ENCODE measurements at places on chromosomes 7 and 10. TPM values are rescaled to one million over a fixed set of nuclear protein-coding genes. Genes with fewer than 3 reads are reported as not detected.

- H3K36me3 ChIP-seq = peaks cover 1% of the 10 kb centered on the region
- no peaks in the 10 kb centered on the region for H3K4me1 ChIP-seq
- no peak for DNase-seq
- H3K27ac ChIP-seq = no peak overlapping the region
- no peaks in the 10 kb centered on the region for H3K27me3 ChIP-seq
Observed at GRCh38 chr10:31112961-31113360, 81.3 kb upstream of the ZNF438 start.

DNA sequence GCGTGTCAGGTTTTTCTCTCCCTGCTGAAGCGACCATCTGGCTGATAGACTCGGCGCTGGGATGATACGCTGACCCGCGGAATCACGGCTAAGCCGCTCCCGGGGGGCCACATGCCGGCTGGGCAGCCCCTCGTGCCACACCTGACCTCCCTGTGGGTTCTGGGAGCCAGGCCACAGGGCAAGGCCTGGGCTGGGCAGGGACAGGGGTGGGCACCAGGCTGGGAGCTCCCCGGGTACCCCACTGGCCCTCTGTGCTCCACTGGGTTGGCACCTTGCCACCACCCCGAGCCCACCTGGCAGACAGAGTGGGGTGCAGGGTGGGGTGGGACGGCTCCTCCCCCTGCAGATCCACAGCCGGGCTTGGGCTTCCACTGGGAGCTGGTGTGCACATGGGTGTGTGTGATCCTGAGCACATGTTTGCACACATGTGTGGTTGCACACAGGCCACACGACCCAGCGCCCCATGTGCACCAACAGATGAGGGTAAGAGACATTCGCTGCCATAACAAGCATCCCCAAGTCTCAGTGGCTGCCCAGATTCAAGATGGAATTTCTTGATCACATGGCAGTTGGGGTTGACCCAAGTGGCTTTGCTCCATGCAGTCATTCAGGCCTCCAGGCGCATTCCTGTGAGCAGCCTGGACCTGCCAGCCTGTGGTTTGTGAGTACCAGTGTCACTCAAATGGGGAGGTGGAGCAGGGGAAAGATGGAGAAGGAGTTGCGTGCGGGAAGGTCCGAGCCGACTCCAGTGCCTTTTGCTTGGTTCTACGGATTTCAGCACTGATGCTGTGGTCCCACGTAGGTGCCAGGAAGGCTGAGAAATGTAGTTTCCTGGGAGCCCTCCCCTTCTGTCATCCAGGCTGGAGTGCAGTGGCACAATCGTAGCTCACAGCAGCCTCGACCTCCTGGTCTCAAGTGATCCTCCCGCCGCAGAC, 79.7 kb downstream of the UNCX start:
- H3K4me3 ChIP-seq = no peak overlapping the region
- DNase-seq = no peak
- H3K4me1 ChIP-seq = no peaks in the 10 kb centered on the region
- H3K27ac ChIP-seq = no peak overlapping the region
- H3K36me3 ChIP-seq = no peaks in the 10 kb centered on the region
- no peaks in the 10 kb centered on the region for H3K27me3 ChIP-seq

GRCh38 chr10:61882621-61883370, 18.7 kb upstream of the ARID5B start:
- H3K4me1 ChIP-seq = peaks cover 30% of the 10 kb centered on the region
- H3K36me3 ChIP-seq = no peaks in the 10 kb centered on the region
- peak overlapping the region; percentile 77 for H3K27ac ChIP-seq

- H3K4me1 ChIP-seq = peaks cover 45% of the 10 kb centered on the region
- H3K36me3 ChIP-seq = peaks cover 9% of the 10 kb centered on the region
- H3K4me3 ChIP-seq = no peak overlapping the region
- H3K27ac ChIP-seq = no peak overlapping the region
- H3K27me3 ChIP-seq = no peaks in the 10 kb centered on the region
Observed at GRCh38 chr7:105319578-105319977, 69.1 kb downstream of the SRPK2 start.

- no peaks in the 10 kb centered on the region for H3K27me3 ChIP-seq
- H3K4me3 ChIP-seq = no peak overlapping the region
- no peak for DNase-seq
- H3K27ac ChIP-seq = no peak overlapping the region
Observed at GRCh38 chr7:3432911-3433310, 131.9 kb downstream of the SDK1 start.

GRCh38 chr10:125565046-125565445, 117.9 kb downstream of the TEX36 start:
- H3K27me3 ChIP-seq = peaks cover 6% of the 10 kb centered on the region
- no peak for DNase-seq
- H3K36me3 ChIP-seq = no peaks in the 10 kb centered on the region
- no peak overlapping the region for H3K27ac ChIP-seq

- DNase-seq = no peak
- H3K4me1 ChIP-seq = peaks cover 24% of the 10 kb centered on the region
Observed at GRCh38 chr7:36794689-36795088, 70.4 kb upstream of the AOAH start.

DNA sequence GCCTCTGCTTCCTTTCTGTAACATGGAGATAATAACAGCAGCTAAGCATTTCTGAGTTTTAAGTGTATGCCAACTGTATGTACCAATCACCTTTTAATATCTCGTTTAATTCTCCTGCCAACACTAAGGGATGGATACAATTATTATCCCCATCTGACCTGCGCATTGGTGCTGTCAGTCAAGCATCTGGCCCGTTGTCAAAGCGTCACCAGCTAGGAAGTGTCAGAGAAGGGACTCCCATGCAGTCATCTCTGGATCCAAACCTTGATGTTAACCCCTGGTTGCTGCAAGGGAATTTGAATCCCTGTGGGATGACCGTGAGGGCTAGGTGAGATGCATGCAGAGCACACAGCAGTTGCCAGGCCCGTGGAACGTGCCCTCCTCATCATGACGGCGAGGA, 506.8 kb downstream of the SDK1 start:
- no peak overlapping the region for H3K4me3 ChIP-seq
- DNase-seq = no peak
- H3K36me3 ChIP-seq = no peaks in the 10 kb centered on the region
- peaks cover 2% of the 10 kb centered on the region for H3K27me3 ChIP-seq
- H3K27ac ChIP-seq = no peak overlapping the region
- H3K4me1 ChIP-seq = no peaks in the 10 kb centered on the region

DNA sequence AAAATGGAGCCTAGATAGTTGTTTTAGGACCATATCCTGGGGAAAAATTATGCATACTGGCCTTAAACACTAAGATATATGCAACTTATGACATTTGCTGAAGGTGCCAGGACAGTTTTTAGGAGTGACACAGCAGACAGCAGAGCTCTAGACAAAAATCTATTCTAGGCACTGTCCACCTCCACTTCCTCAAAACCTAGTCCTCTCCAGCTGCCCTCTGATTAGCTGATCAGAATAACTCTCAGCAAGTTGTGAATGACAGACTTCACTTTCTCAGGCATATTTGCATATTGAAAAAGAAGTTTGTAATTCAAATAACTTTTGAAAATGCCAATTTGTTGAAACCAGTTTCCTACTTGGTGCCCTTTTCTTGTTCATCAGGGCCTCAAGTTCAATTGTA, 152.3 kb upstream of the STEAP4 start:
- no peaks in the 10 kb centered on the region for H3K4me1 ChIP-seq
- no peak for DNase-seq
- H3K27ac ChIP-seq = no peak overlapping the region
- no peaks in the 10 kb centered on the region for H3K36me3 ChIP-seq
- H3K4me3 ChIP-seq = no peak overlapping the region
- H3K27me3 ChIP-seq = no peaks in the 10 kb centered on the region

DNA sequence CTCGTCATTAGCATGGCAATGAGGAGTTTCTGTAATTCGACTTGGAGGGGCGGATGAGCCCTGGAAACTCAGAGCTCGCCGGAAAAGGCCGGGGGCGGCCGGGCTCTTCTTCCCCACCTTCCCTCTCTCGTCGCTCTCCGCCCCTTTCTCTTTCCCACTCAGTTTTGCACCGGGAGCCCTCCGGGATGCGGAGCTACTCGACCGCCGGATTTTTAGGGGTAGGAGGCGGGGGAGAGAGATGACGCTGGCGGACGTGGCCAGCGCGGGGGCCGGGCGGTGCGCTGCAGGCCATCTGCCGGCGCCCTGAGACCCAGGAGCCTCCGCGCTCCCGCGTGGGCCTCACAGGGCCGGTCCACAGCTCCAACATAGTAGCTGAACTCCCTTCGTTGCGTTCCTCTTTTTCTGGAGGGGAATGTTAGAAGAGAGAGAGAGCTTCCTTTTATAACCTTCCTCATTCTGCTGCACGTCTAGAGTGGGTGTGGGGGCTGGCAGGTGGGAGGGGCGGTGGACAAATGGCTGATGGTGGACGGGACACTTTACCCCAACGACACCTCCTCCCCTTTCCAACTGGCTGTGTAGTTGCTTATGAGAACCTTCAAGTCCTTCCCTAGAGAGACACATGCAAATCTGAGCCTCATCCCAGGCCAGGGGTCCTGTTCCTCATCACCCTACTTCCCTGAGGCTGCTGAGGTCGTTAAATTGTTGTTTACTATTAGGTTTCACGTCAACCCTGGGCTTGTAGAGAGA, 1.1 kb upstream of the HOXA1 start:
- peak overlapping the region; percentile 66 for H3K4me3 ChIP-seq
- peaks cover 62% of the 10 kb centered on the region for H3K27me3 ChIP-seq
- no peak for DNase-seq
- H3K27ac ChIP-seq = no peak overlapping the region
- peaks cover 10% of the 10 kb centered on the region for H3K36me3 ChIP-seq

GRCh38 chr10:49161411-49161997, 26.7 kb downstream of the TMEM273 start:
- no peak overlapping the region for H3K27ac ChIP-seq
- H3K4me1 ChIP-seq = peaks cover 36% of the 10 kb centered on the region
- no peak overlapping the region for H3K4me3 ChIP-seq
- peaks cover 8% of the 10 kb centered on the region for H3K27me3 ChIP-seq
- DNase-seq = no peak

DNA sequence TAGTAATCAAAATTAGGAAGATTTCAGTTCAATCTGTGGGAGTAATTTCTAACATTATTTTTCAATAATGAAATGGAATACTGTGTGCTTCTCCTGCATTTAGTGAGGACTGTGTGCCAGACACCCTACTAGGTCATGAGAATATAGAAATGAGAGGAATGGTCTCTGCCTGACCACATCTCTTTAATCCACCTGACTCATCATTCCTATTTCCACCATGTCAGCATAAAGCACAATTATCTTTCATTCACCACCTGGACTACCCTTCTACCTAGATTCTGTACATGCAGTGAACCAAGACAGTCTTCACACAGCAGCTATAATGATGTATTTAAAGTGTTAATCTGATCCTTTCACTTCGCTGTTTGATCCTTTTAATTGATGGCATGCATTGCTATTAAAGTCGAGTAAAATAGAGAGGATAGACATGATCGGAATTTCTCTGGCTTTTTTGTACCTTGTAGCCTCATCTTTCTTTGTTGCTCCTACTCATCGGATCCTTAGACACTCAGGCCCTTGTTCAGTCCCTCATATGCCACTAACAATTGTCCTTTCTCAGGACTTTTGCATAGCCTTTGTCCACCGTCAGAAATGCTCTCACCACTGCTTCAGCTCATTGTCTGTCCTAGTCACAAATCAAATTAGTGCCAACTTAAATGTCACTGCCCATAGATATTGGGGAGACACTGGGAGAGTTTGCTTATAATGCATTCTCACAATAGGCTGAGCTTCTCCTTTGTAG, 1037.1 kb downstream of the REEP3 start:
- no peaks in the 10 kb centered on the region for H3K4me1 ChIP-seq
- DNase-seq = no peak
- H3K36me3 ChIP-seq = no peaks in the 10 kb centered on the region
- H3K4me3 ChIP-seq = no peak overlapping the region

GRCh38 chr10:1507436-1507835, 229.9 kb downstream of the ADARB2 start:
- H3K27ac ChIP-seq = no peak overlapping the region
- DNase-seq = no peak
- no peaks in the 10 kb centered on the region for H3K4me1 ChIP-seq

DNA sequence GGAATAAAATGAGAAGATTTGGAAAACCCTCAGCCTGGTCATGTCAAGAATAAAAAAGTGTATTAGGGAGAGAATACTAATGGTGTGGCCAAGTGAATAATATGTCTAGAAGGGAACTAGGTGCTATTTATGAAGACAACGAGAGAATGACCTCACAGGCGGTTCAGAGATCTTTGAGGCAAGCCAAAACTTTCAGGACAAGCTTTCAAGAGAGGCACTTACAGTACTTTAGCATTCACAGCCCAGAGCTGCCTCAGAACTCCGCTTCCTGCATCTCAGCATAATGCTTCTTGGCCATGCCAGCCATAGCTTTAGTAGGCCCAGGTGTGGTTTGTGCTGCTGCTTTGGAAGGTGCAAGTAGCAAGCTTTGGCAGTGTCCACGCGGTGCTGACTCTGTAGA, 37.2 kb upstream of the CCDC7 start:
- no peaks in the 10 kb centered on the region for H3K36me3 ChIP-seq
- no peak for DNase-seq
- H3K27me3 ChIP-seq = no peaks in the 10 kb centered on the region
- H3K4me3 ChIP-seq = no peak overlapping the region

DNA sequence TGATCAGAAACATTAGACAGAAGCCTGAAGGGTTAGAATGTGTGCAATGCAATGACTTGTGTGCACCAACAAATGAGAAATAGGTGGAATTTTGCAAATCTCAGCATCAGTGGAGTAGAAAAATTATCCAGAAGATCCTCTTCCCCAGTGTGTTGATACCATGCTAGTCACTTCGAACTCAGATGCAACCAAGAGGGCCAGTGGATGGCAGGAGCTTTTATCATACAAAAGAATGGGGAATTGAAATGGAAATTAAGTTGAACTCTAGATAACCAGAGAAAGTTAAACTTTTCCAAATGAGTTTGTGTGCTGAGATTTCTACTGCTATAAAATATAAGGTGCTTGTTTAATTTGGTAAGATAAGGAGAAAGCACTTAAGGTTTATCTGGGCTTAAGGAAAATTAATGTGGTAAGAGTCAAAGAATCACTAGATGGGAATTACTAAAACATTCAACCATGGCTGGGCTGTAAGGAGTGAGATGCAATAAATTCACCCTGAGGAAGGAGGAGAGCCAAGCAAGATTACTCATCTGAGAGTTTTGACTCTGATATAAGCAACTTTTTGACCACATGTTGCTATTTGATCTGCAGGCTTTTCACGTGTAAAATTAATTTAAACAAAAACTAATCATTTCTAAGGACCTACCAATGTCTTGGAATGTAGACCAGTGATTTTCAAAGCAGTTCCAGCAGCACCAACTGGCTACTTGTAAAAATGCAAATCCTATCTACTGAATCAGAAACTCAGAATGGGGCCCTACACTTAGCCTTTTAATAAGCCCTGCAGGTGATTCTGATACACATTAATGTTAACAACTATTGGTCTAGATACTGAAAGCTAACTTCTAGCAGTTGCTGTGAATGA, 113.2 kb downstream of the CDC14C start:
- no peak overlapping the region for H3K27ac ChIP-seq
- no peaks in the 10 kb centered on the region for H3K36me3 ChIP-seq
- no peak for DNase-seq
- no peaks in the 10 kb centered on the region for H3K27me3 ChIP-seq

- no peak overlapping the region for H3K4me3 ChIP-seq
- no peak overlapping the region for H3K27ac ChIP-seq
- H3K4me1 ChIP-seq = peaks cover 3% of the 10 kb centered on the region
Observed at GRCh38 chr7:50652400-50653125, 87.4 kb upstream of the DDC start.

Gene SDK1
- 0.14 TPM for total RNA-seq

Gene PSAP
- 144 TPM for total RNA-seq

Gene HEPACAM2
- not detected for total RNA-seq

Gene MYO3A
- not detected for total RNA-seq
